ENCODE measurements at places on chromosomes 5 and 9.

DNA sequence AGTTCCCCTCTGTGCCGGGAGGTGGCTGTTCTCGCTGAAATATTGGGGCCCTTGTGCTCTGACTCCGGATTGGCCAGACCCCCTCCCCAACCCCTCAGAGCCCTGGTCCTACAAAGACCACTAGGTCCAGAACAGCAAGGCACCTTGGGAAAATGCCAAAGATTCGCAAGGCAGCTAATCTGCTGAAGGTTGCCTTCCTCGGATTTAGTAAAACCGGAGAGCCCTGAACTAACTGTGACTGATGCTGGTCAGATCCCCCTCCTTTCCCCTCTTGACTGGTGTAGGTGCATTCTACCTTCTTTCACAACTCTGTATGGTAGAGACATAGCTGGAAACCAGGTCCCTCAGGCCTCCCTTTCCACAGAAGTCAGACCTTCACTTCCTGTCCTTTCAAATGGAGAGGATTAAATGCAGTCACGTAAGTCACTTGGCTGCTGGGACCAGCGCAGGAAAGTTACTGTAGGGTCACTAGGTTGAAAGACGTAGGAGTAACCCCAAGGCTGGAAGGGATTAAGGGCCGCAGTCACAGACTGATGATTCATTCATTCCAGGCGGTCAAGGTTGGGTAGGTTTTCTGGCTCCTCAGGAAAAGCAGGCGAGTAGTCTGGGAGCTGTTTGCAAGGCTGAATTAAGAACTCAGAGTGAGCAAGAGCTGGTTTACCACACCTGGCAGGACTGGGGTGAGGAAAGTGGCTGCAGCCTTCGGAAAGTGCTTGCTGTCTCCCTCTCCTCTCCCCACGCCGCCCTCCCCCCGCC, 5.3 kb downstream of the BARX1 start:
- no peak for DNase-seq

GRCh38 chr5:22852807-22853660, at the start of gene CDH12:
CDH12 (minus strand) TSS chr5:22853344.
- peak; percentile 40 for DNase-seq

- DNase-seq: no peak
Measured at GRCh38 chr5:72070529-72070928, 36.7 kb upstream of the MAP1B start.

DNA sequence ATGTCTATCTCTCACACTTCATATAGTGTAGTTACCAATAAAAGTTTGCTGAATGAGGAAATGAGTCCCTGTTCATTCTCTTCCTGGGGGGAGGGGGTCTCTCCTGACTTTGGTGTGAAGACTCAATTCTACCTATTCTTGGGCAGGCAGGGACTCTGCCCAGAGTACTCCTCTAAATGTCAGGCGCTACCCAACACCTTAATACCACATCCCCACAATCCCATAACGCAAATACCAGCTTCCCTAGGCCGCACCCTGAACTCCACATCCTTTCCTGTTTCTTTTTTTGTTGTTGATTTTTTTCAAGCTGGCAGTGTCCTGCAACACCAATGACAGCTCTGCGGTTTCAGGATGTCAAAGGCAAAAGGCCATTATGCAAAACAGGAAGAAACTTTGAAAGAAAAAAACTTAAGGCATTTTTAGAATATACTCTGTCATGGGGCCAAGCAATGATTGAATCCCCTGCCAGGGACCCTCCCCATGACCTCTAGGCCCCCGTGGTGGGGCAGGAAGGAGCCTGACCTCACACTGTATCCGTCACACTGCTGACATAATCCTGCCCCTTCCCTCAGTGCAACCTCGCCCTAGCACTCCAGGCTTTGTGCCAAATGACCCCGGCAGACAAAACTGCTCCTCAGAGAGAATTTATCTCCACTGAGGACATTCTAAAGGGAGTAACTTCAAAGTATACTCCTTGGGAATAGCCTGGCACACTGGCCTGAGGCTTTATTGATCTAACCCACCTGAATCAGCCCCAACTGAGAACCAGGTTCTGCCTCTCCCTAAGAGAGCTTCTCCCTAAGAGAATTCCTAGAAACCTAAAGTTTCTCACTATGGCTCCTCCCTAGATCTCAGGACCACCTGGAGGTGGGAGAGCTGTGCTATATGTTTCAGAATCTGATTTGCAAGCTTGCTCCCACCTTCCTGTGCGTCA, 8.0 kb downstream of the B4GALT1 start:
- DNase-seq: no peak

- DNase-seq: no peak
Measured at GRCh38 chr9:128588581-128589233, 36.3 kb downstream of the SPTAN1 start.

DNA sequence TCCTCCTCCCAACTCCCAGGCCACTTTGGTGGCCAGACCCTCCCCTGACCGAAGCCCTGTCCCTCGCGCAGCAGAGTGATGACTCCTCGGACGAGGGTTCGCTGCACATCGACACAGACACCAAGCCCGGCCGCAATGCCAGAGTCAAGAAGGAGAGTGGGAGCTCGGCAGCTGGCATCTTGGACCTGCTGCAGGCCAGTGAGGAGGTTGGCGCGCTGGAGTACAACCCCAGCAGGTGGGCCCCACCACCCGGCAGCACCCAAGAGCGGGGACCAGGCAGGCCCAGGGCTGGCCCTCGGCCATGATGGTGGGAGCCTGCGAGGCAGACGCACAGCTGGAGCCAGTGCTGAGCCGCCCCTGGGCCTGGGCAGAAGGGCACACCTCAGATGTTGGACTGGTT, 90.6 kb downstream of the PHF2 start:
- no peak for DNase-seq

- DNase-seq: no peak
Measured at GRCh38 chr5:134020188-134020587, 15.4 kb upstream of the VDAC1 start.

- no peak for DNase-seq
Measured at GRCh38 chr5:126948453-126948852, 81.9 kb downstream of the MARCHF3 start.

DNA sequence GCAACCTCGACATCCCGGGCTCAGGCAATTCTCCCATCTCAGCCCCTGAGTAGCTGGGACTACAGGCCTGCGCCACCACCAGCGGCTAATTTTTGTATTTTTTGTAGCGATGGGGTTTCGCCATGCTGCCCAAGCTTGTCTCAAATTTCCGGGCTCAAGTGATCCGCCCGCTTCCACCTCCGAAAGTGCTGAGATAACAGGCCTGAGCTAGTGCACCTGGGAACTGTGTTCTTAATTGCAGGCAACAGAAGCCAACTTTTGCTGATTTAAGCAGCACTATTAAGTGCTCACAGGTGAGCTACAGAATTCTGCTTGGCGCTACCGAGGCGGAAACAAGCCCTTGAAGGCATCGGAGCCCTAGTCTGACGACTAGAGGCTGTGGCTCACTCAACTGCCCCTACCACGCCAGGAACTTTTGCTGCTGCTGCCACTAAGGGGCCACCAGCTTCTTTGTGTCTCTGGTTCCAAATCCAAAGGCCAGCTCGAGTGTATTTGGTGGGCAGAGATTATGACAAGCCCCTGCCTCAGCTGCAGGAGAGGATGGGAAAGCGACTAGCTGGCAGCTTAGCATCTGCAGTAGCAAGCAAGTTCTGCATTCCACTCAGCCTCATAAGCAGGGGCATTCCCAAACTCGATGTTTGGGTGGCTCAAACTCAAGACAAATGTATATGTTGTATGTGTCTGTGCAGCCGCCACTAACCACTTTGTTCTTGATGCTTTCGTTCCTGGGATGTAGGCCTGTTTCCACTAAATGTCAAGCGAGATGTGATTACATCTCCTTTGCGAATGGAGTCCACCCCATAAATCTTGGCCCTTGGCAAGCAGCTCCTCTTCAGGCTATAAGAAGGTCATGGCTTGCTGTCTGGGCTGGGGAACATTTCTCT, 10.6 kb upstream of the HMCN2 start:
- DNase-seq: peak; percentile 66

DNA sequence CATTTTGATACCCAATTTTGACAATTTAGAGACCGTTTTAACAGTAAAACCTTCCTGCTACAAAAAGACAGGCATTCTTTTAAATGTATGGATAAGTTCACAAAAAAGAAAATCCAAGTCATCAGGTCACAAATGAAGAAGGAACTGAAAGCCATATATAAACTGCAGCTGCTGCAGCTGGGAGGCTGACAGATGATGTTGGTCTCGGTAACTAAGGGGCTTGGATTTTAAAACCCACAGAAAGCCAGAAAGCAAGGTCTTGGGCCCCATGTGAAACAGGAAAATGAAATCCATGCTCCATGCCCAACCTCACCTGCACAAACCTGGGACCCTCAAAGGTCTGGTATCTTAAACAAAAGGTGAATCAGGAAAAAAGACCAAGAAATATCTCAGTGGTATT, 15.7 kb upstream of the C5orf34 start:
- no peak for DNase-seq

DNA sequence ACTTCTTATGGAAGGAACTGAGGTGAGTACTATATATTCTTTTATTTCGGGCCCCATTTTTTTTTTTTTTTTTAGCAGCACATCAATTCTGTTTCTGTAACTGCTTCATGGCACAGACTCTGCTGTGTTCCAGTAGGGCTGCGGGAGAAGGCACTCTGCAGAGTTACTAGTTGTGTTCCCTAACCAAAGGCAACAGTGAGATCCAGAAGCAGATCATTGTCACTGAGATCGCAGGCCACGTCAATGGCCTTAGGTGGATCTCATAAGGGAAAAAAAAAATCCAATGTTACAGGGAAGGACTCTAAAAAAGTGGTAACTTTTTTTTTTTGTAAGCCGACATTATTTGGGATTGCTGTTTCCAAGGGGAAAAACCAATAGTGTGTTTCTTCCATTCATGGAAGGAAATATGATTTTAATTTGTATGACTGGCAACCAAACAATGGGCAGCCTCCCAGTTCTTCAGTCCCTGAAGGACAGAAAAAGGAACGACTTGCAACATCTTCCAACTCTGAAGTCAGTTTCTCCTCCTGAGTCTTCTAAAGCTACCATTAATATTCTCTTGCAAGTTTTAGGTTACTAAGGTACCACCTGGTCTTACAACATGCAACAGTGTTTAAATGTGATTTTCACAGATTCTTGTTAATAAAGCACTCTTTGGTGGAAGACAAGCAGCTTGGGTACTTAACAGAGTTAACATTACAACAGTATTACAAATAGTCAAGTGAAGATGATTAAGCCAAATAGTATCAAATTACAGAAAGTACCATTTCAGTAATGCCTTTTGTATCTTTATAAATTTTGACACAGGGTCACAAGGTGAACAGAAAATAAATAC, 52.8 kb downstream of the HABP4 start:
- DNase-seq: no peak

- DNase-seq: no peak
Measured at GRCh38 chr9:36486329-36486932, 86.3 kb upstream of the MELK start.

Measured in NCI-H510A (cell line).